ENCODE measurements at places on chromosomes 12 and 14. TPM values are rescaled to one million over a fixed set of nuclear protein-coding genes. Genes with fewer than 3 reads are reported as not detected.

Gene FAM90A1
- not detected for total RNA-seq

Gene SMAGP
- total RNA-seq = 27.4 TPM

DNA sequence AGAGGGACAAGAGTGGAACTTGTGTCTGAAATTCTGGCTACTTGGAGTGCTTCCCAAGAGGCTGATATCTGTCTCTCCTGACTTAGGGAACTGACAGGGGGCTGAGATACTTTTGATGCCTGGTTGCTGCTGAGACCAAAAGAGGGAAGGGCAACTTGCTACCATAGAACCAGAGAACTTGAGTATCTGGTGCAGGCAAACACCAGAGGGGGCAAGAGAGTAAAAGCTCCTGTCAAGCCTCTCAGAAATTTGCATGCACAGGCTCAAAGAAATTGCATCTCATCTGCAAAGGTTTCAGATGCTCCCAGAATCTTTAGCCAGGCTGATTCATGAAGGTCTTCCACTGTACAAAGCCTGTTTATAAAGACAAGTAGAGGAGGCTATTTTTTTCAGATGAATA is 391.3 kb upstream of the FOXG1 start:
- DNase-seq = no peak

GRCh38 chr14:24251880-24252288 is 9.5 kb upstream of the TINF2 start:
- DNase-seq = no peak

- no peak for DNase-seq
Observed at GRCh38 chr12:54368025-54368708, 3.9 kb upstream of the GPR84 start.

Measured in ascending aorta (tissue), 2 donors.